ENCODE measurements at places on chromosomes 4 and X.

DNA sequence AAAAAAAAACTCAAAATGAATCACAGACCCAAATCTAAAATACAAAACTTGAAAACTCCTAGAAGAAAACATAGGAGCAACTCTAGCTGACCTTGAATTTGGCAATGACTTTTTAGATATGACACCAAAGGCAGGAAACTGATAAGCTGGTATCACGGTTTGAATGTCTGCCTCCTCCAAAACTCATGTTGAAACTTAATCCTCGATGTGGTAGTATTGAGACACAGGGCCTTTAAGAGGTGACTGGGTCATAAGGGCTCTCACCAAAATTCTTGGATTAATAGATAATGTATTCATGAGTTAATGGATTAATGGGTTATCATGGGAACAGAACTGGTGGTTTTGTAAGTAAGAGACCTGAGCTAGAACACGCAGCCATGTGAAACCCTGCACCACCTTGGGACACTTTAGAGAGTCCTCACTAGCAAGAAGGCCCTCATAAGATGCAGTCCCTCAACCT is 40.5 kb downstream of the FRYL start:
- no peak for DNase-seq

- DNase-seq, result no peak
These were observed 34.0 kb upstream of the MAGEB2 start for GRCh38 chrX:30181353-30181752.

DNA sequence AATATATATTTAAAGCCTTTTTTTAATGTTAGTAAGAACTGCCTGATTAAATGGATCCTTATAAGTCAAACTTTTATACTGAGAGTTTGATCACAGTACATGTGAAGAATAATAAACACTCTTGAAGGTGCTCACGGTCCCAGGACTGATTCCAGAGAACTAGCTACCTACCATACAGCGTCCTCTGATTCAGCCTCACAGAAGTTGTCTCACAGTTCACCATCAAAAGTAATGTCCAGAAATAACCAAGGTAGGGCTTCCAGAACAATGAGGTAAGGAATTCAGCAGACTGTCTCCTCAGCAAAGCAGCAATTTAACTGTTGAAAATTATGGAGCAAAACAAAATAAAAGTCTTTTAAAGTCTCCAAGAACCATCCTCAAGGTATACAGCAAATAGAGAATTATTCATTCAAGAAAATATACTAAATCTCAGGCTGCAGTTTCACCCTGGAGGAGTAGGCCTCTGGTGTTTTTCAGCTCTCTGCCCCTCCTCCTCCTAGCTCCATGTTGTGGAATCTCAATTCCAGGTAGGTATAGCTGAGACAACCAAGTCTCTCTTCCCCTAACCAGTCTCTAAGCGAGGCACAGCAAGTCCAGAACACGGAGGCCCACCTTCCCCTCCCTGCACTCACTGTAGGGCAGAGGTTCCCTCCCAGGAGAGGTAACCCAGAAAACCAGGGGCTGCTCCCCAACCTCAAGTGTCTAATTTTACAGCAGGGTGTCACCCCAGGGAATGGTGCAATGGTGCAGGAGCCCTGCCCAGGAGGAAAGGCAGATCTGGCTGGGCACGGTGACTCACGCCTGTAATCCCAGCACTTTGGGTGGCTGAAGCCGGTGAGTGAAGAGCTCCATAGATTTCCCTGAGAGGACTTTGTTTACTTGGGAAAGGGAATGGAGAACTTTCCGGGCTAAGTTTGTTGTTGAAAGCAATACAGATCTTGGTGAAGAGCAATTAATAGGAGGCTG is 28.6 kb downstream of the FAM241A start:
- no peak for DNase-seq

- DNase-seq, result peak; percentile 94
These were observed at the start of gene ADD1 for GRCh38 chr4:2843263-2843940. TSS of gene ADD1 (plus strand) at chr4:2843844. CDS start at chr4:2875916, 32,072 bp downstream.

DNA sequence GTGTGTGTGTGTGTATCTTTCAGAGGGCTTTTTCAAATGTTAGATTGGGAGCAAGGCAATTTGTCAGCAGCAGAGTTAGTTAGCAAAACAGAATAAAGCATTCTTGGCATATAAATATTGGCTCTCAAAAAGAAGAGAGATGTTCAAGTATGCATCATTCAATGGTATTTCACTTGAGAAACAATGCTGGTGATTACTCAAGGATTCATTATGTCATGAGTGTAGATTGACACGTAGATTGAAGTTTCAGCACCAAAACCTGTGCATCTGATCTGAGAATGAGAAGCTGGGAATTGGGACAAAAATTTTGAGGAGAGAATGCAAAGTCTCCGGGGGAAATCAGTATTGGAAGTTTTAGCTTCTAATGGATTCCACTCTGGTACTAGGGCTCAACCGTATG is 241.4 kb downstream of the FRMPD4 start:
- no peak for DNase-seq

DNA sequence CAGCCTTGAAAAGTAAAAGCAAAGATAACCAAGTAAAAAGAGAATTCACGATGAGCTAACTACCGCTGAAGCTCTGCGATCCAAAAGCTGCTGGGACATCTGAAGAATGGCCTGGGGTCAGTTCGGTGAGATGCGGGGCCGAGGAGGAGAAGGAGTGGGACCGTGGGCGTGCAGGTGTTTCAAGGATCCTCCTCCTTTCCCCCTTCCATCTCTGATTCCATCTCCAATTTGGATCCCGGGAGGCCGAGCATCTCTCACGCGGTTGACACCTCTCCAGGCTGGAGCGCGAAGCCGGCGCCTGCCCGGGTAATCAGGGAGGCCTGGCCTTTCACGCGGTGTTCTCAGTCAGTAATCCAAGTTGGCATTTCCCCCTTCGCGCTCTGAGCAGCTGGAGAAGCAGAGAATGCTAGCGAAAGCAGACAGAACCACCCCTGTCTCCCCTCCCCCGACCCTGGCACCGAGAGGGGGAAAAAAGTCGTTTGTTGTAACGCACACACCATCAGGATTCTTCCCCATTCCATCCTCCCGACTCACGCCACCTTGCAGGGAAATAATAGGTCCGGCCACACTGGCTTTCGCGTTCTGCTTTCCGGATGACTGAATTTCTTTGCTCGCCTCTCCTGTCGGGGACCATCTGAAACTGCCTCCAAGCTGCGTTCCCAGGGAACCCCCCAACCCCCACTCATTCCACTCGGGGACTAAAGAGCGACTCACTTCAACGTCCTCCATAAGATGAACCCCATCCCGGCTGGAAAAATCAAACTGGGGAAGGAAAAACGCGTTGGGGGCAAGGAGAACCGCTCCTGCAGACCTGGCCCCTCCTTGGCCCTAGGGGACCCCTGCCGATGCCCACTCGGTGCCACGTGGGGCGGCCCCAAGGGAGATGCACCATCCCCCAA is 6.5 kb downstream of the NEUROG2 start:
- no peak for DNase-seq

GRCh38 chr4:6420972-6421371 is 51.4 kb downstream of the PPP2R2C start:
- DNase-seq, result no peak

DNA sequence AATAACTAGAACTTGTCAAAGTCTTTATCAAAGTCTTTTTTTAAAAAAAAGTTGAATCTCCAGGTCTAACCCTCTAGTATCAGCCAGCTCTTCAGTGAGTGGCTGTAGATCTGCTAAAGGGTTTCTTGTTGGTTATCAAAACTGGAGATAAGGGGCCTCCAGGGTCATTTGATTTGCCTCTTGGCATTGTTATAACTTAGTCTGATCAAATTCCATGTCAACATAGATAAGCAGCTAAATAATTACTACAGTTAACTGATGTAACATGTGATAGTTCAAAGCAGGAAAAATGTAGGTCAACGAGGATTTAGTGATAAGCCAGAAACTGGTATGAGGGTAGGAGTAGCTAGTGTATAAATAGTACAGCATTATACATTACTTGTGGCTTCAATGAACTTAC is 465.1 kb downstream of the PDHA2 start:
- no peak for DNase-seq

GRCh38 chrX:44400588-44400987 is 57.1 kb upstream of the EFHC2 start:
- DNase-seq, result no peak

GRCh38 chr4:165524532-165525190 is 145.9 kb downstream of the CPE start:
- no peak for DNase-seq

DNA sequence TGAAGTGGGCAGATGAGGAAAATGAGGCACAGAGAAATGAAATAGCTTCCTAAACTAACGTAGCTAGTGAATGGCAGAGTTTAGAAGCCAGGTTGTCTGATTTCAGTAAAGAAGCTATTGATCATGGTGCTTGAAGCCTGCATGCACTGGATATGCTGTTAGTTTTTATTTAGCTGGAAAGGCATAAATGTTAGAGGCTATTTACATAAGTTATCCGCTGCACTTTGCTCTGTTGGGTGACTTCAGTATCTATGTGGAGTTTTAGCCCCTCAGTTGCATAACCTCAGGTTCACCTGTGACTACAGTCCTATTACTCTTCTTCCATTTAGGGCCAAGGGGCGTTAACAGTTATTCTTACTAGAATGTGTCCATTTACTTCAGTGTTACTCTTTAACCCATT is 522.4 kb upstream of the RPS6KA3 start:
- DNase-seq, result no peak

DNA sequence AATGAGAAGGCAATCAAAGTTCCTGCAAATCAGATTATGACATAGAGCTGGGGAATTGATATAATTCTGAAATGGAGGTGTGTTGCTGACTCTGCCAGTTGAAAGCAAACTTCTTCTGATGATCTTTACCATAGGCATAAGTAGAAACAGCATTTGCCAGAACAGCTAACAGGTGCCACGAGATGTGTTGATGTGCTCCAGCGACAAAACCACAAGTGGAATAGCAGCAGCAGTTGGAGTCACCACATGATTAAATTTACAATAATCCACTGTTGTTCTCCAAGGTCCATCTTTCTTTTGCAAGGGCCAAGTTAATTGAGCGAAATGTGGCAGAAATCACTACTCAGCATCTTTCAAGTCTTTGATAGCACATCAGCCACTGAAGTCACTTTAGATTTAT is 3.7 kb upstream of the OSTC start:
- no peak for DNase-seq

DNA sequence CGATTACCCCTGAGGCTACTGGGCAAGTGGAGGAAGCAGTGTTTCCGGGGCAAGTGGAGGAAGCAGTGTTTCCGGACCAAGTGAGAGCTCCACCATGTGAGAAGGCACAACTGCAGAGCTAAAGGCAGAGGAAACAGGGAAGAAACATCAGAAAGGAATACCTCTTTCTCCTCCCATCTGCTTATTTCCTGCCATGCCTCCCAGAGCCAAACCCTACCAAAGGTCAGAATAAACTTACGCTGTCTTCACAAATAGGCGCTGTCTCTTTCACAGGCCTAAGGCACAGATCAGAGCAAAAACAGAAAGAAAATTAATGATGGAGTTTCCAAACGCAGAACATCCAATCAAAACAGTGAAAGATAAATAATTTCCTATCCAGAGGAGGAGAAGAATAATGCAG is 153.0 kb downstream of the ATOH1 start:
- DNase-seq, result no peak

All from stimulated activated CD8-positive, alpha-beta memory T cell treated with anti-CD3 and anti-CD28 coated beads, Interleukin-4, amount 100 ng/mL, for 1 hour (primary cell).